ENCODE measurements at places on chromosomes 6 and 20.
A peak's percentile ranks its signal among the peaks of the same experiment; 100 is the strongest.

DNA sequence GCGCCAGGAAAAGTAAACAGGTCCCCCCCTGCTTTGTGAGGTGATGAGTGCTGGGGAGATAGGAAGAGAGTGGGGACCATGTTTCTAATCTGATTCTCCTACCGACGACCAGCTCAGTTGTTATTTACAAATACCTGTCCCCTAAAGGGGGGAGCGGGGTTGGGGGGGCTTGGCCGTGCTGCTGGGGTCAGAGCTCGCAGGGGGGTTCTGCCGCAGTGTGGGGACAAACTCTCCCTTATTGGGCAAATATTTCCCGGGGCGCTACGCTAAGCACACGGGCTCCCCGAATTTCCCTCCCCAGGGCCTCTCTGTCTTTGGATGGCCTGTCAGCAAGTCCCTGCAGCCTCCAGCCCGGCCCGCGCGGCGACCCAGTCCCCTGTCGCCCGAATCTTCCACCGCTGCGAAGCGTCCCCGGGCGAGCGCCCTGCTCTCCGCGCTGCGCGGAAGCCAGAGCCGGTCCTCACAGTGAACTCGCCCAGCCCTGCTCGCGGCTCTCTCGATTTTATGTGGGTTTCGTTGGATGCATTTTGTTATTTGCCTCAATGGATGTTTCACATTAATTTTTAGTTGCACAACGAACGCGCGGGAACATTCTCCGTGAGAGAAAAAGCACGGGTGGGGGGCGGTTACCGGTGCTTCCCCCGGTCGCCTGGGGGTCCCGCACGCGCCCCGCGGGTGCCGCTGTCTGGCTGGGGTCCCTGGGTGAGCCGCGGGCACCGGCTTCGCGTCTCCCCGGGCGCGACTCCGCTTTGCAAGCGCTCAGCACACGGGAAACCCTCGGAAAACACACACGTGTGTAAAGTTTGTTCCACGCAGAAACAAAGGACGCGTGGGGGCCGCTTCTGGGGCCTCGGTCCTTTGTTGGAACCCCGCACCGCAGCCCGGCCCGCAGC lies 1.5 kb upstream of the STX16 start:
- no peak for DNase-seq

GRCh38 chr20:10951216-10951615 lies 277.4 kb upstream of the JAG1 start:
- DNase-seq, result no peak

DNA sequence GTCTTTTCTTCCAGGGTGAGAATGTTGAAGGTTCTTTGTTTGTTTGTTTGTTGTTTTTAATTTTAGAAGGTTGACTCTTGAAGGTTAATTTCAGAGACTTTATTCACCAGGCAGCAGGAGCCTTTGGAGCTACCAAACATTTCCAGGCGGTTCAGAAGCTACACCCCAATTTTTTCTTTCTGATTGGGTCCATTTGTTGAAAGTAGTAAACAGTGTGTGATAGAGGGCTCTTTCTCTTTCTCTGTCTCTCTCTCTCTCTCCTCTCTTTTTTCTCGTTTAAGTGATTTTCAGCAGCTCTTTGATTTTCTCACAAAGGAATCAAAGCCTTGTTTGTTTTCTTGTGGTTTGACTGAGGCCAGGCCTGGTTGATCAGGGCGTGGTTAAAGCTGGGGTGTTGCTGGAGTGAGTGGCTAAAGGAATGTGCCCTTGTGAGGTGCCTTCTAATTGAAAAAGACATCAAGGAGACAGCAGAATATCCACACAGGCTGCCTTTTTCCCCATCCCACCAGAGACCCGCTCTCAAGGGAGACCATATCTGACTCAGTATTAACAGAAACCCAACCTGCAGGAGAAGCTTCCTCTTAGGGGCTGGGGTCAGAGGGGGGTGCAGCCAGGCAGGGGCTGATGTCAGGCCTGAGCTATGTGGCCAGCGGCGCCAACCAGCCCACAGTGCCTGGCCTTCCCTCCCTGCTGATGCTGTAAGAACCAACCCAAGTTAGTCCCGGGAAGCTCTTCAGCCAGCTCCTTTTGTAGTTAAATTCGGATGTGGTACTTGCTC lies 40.4 kb upstream of the NAA20 start:
- DNase-seq, result no peak

DNA sequence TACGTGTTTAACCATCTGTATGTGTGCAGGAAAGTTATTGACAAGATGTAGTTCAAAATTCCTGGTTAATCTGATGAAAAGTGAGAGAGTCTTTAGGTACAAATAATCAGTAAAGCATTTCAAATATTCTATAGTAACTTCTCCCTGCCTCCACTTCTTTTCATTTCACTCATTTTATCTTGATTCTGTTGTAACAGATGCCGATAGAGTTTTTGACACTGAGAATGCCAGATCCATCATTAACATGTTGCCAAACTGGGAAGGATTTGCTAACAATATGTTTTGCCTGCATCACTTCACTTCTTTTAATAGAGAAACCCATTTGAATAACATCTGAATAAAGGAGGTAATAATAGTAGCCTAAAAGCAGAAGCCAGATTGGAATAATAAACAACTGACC lies 20.4 kb upstream of the DEFB112 start:
- DNase-seq, result no peak

- no peak for DNase-seq
Measured at GRCh38 chr20:36364506-36364905, 58.4 kb downstream of the DLGAP4 start.

DNA sequence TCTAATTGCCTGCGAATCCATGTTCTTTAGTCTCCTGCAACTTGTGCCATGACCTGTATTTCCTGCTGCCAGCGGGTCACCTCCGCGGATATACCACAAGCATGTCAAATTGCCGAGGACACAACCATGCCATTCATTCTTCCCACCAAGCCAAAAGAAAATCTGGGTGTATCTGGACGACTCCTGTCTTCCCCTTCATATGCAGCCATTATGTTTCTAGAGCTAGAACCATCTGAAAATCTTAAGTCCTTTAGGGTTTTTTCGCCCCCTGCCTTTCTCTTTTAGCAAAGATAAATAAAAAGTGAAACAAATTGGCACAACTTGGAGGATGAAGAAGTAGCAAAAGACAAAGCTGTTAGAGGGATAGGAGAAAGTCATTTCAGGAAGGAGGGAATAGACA lies 242.6 kb downstream of the ARID1B start:
- no peak for DNase-seq

DNA sequence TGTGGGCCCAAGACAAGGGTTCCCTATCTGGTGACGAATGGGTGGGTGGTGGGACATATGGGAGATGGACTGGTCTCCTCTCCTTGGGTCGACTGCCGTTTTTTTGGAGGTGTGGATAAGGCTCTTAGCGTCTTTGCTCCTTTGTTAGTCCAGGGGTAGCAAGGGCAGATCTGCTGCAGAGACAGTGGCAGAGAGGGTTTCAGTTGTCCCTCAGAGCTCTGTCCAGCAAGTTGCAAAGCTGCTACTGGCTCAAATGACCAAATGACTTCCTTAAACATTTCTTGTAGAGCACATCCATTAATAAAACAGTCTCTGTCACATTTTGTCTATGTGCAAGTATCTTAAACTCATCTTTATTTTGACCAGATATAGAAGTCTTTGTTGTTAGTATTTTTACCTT lies 508.0 kb upstream of the ADGRB3 start:
- DNase-seq, result no peak

DNA sequence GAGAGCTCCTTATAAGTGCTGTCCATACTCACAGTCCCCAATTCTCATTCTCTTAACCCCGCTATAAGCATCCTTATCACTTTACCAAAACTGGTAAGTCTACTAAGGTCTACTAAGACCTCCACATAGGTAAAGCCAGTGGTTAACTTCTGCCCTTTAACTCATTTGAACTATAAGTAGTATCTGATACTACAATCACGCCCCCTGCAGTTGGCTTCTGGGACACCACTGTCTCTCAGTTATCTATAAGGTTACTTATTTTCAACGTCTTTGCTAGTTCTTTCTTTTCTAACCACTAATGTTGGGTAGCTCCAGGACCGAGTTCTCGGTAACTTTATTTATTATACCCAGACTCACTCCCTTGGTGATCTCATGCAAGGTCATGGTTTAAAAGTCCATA lies 142.6 kb downstream of the ARHGAP18 start:
- DNase-seq, result peak; percentile 6

DNA sequence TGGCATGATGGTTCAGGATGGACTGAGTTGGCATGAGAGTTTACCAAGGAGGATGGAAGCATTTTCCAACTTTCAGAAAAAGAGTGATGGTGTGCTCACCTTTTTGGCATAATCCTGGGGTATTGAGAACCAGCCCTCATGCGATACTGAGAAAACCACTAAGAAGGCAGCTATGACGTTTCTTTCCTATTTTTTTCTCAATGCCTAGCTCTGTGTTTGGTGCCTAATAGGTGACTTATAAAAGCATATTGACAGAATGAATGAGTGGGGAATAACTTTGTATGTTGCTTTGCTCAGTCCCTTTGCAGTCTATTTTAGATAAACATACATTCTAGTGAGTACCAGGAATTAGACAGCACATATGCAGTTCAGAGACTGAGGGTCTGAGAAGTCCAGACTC lies 816.3 kb downstream of the DHX35 start:
- DNase-seq, result no peak

DNA sequence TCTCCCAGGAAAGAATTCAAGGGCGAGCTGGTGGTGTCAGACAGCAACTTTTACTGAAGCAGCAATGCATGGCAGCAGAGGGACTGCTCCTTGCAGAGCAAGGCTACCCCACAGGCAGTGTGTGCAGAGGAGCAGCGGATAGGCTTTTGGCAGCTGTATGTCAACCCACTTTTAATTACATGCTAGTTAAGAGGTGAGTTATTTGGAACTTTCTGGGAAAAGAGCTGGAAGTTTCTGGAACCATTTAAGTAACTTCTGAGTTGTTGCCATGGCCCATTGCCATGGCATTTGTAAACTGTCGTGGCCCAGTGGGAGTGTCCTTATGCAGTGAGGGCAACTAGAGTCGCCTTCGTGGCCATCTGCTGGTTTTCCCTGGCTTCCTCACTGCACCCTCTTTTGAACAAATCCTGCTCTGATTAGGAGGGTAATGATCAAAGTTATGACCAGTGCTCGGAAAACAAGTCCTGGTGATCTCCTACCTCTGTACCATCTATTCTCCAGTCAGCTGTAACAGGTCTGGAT lies 34.0 kb downstream of the BPIFB4 start:
- DNase-seq, result no peak

- no peak for DNase-seq
Measured at GRCh38 chr6:1702580-1703051, 92.9 kb downstream of the FOXC1 start.

GRCh38 chr6:132584698-132585097 lies 4.8 kb downstream of the TAAR5 start:
- DNase-seq, result no peak

GRCh38 chr20:52859156-52859876 lies 112.8 kb upstream of the TSHZ2 start:
- no peak for DNase-seq

DNA sequence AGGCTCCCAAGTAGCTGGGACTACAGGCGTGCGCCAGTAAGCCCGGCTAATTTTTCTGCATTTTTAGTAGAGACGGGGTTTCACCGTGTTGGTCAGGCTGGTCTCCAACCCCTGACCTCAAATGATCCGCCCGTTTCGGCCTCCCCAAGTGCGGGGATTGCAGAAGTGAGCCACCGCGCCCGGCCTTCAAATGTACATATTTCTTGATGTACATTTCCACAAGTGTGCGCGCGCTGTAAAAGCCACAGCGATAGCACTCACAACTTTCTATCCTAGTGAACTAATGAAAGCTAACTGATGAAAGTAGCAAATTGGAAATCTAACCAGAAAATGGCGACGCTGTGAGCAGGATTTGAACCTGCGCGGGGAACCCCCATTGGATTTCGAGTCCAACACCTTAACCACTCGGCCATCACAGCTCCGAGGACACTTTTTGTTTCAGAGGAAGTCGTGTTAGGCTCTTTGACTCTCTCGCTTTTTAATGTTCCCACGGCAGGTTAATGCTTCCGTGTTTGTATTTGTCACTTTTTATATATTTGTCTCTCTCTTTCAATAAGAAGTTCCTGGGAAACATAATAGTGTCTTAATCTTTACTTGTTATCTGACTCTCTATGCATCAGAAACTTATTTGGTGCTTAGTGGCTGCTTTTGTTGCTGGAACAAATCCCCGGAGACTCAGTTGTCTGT lies 199.4 kb upstream of the ZNF184 start:
- DNase-seq, result no peak

GRCh38 chr6:145087034-145087433 lies 648.3 kb downstream of the EPM2A start:
- DNase-seq, result no peak

DNA sequence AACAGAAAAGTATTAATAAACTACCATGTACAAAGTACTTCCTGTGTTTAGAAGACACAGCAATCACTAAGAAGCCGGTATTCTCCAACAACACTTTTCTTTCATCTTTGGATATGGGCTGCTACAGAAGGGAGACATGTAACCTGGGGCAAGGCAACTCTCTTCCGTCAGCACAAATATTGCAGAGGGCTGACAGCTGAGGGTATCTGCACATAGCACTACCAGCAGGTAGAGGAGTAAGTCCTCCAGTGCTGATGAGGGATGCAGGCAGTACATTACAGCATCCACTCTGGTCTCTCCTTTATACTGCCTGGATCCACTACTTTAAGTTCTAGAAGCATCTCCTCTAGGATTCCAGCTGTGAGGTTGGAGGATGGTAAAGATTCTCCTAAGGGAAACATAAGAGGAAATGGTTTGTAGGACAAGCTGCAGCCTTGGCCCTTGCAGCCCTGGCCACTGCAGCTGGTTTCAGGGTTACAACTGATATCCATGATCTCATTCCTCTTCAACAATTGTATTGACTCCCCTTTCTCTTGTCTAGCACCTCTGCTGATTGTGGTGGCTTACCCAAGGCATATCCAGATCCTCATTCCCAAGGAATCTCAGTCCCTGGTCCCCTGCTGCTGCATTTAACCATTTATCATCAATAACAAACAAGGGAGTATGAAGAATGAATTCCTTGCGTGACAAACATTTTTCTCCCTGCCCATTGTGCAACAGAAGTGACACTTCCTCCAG lies 110.7 kb upstream of the ADGRF1 start:
- no peak for DNase-seq

DNA sequence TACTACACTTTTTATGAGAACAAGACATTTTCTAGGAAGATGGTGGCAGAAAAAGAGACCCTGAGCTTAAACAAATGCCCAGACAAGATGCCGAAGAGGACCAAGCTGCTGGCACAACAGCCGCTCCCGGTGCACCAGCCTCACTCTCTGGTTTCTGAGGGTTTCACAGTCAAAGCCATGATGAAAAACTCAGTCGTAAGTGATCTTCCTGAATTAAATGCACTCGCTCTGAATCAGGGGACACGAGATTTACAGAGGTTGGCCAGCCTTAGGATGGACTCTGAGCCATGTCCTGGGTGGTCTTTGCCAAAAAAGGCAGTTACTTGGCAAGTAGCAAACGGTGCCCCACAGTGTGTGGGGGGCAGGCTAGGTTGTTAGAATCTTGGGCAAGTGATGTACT lies 423 bp downstream of the PACRG start:
- no peak for DNase-seq

GRCh38 chr6:75204959-75205775 lies 686 bp downstream of the COL12A1 start:
- no peak for DNase-seq

DNA sequence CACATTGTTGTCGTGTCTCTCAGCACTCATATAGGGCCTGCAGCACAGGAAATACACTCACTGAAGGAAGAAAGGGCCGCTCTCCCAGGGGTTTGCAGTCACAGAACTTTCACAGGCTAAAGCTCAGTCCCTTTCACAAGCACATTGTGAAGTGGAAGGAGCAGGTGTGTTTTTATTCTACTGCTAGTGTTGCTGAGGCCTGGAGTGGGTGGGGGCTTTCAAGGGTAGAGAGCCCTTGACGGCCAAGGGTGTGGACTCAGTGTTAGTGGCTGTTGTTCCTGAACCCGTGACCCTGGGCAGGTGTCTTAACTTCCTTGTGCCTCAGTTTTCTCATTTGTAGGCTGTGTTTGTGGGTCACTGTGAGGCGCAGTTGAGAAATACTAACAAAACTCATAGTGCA lies 66.2 kb upstream of the SLC22A1 start:
- DNase-seq, result no peak

Measured in stimulated activated CD4-positive, alpha-beta T cell treated with anti-CD3 and anti-CD28 coated beads, Interleukin-1b, Interleukin-23, amount 100 ng/mL, for 24 hours (primary cell).